ENCODE measurements at places on chromosomes 12 and 14. TPM values are rescaled to one million over a fixed set of nuclear protein-coding genes. Genes with fewer than 3 reads are reported as not detected.
A peak's percentile ranks its signal among the peaks of the same experiment; 100 is the strongest.

DNA sequence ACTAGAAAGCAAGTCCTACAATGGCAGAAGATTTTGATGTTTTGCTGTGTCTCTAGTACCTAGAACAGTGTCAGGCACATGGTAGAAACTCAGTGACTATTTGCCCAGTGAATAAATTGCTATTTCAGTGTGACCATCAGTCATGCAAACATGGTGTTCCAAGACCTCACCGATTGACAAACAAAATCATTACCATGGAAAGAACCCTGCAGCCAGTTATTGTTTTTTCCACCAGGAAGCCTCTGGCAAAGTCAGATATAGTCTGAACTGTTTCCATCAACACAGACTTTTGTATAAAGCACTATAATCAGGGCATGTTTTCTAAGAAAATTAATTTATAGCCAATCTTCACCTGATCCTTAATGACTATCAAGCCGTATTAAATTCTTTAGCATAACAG, 97.3 kb upstream of the RASSF8 start:
- no peaks in the 10 kb centered on the region for H3K36me3 ChIP-seq
- H3K4me3 ChIP-seq: no peak overlapping the region
- no peak for DNase-seq
- H3K27ac ChIP-seq: no peak overlapping the region
- H3K4me1 ChIP-seq: peaks cover 1% of the 10 kb centered on the region

GRCh38 chr14:20696764-20697163, 8.2 kb downstream of the ANG start:
- no peak for DNase-seq
- H3K27ac ChIP-seq: no peak overlapping the region
- H3K27me3 ChIP-seq: no peaks in the 10 kb centered on the region
- H3K4me3 ChIP-seq: no peak overlapping the region
- peaks cover 3% of the 10 kb centered on the region for H3K4me1 ChIP-seq

DNA sequence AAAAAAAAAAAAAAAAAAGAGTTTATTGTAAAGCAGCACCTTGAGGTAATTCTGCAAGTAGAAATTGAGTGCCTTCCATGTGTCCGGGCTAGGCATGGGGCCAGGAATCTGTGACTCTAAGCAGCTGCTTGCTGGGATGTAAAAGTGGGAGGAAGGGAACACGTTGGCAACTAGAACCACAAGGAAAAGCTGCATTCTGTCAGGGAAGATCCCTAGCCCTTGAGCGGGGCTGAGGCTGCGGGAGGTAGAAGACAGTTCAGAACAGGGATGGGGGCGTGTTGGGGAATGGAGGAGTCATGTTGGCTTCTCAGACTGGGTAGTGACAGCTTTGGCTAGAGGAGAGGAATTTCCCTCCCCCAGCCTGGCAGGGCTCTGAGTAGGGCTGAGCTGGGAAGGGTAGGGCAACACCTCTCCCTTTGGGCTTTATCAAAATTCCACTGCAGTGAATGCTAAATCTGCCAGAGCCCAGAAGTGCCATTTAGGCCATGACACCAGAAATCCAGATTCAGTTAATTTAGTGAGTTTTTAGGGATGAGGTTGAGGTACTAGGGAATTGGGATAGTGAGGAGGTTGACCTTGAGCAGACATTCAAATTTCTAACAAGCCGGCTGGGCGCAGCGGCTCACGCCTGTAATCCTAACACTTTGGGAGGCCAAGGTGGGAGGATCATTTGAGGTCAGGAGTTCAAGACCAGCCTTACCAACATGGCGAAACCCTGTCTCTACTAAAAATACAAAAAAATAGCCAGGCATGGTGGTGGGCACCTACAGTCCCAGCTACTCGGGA, 3.4 kb upstream of the TRAFD1 start:
- no peak overlapping the region for H3K4me3 ChIP-seq
- no peak for DNase-seq
- no peak overlapping the region for H3K27ac ChIP-seq
- peaks cover 20% of the 10 kb centered on the region for H3K4me1 ChIP-seq
- H3K36me3 ChIP-seq: no peaks in the 10 kb centered on the region

DNA sequence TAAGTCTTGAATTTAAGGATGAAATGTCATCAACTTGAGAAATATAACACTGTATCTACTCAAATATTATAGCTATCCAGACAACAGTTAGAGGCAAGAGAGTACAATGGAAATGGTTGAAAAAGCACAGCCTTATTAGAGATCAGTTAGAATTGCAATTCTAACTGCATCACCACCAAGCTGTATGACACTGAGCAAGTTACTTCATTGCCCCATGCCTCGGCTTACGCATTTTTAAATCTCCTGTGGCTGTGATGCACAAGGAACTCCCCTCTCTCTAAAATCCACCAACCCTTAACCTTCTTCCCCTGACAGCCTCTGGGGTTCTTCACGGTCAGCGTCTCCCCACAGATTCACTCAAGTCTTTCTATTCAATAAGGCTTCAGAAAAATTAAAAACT, 75.1 kb downstream of the MED13L start:
- peaks cover 9% of the 10 kb centered on the region for H3K4me1 ChIP-seq
- DNase-seq: no peak
- peaks cover 2% of the 10 kb centered on the region for H3K36me3 ChIP-seq
- H3K27ac ChIP-seq: peak overlapping the region; percentile 17
- H3K4me3 ChIP-seq: no peak overlapping the region

GRCh38 chr14:22071006-22071405, 397.4 kb upstream of the OR4E1 start:
- H3K4me1 ChIP-seq: peaks cover 10% of the 10 kb centered on the region
- H3K36me3 ChIP-seq: no peaks in the 10 kb centered on the region
- H3K27ac ChIP-seq: peak overlapping the region; percentile 25
- DNase-seq: no peak
- H3K27me3 ChIP-seq: peaks cover 25% of the 10 kb centered on the region

DNA sequence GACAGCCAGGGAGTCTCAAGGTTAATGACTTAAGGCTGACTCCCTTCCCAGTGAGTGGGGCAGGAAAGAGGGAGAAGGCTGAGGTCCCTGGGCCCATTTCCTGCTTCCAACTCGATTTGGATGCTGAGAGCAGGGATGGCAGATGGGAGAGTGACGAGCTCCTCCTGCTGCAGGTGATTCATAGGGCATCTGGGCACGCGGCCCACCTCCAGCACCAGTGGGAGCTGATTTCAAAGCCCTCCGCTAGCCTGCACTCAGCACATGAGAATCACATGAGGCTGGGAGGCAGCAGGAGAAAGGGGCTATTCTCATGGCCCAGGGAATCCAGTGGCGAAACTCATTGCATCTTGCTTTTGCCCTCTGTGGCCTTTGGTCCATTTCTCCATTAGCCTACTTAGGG, 90.8 kb downstream of the SSPN start:
- no peak for DNase-seq
- H3K4me1 ChIP-seq: peaks cover 5% of the 10 kb centered on the region
- H3K27me3 ChIP-seq: peaks cover 3% of the 10 kb centered on the region

- no peak overlapping the region for H3K27ac ChIP-seq
- no peak overlapping the region for H3K4me3 ChIP-seq
- DNase-seq: no peak
- peaks cover 3% of the 10 kb centered on the region for H3K36me3 ChIP-seq
- no peaks in the 10 kb centered on the region for H3K27me3 ChIP-seq
These were observed 19.8 kb downstream of the PPM1H start for GRCh38 chr12:62915204-62915529.

GRCh38 chr14:55272922-55273321, 1.7 kb downstream of the FBXO34 start:
- peaks cover 1% of the 10 kb centered on the region for H3K36me3 ChIP-seq
- peaks cover 51% of the 10 kb centered on the region for H3K4me1 ChIP-seq
- H3K4me3 ChIP-seq: peak overlapping the region; percentile 89
- peak overlapping the region; percentile 76 for H3K27ac ChIP-seq
- DNase-seq: no peak
- H3K27me3 ChIP-seq: no peaks in the 10 kb centered on the region

GRCh38 chr12:52660934-52661499, 9.0 kb upstream of the KRT2 start:
- H3K4me3 ChIP-seq: no peak overlapping the region
- no peaks in the 10 kb centered on the region for H3K4me1 ChIP-seq
- no peak overlapping the region for H3K27ac ChIP-seq

- peaks cover 28% of the 10 kb centered on the region for H3K27me3 ChIP-seq
- no peak overlapping the region for H3K4me3 ChIP-seq
- H3K4me1 ChIP-seq: no peaks in the 10 kb centered on the region
- no peak for DNase-seq
- no peaks in the 10 kb centered on the region for H3K36me3 ChIP-seq
These were observed 48.4 kb downstream of the GALNT9 start for GRCh38 chr12:132281038-132281437.

DNA sequence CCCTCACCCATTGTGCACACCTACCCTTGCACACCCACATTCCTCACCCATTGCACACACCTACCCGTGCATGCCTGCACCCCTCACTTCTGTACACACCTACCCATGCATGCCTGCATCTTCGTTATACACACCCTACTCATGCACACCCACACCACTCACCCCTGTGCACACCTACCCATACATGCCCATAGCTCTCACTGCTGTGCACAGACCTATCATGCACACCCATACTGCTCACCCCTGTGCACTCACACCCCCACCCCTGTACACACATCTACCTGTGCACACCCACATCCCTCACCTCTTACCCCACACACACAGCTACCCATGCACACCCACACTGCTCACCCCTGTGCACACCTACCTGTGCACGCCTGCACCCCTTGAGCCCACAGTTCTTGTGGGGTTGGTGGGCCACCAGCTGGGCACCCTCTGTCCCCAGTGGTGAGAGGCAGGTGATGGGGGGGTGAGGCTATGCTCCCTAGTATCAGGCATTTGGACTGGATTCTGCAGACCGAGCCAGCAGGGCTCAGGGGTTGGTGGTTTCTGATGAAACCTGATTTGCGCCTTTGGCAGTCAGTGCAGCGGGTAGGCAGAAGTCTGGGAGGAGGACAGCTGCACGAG, 15.6 kb downstream of the CEP170B start:
- no peaks in the 10 kb centered on the region for H3K27me3 ChIP-seq
- no peak overlapping the region for H3K4me3 ChIP-seq
- DNase-seq: no peak
- H3K27ac ChIP-seq: no peak overlapping the region

GRCh38 chr12:65949009-65949623, 124.8 kb downstream of the HMGA2 start:
- DNase-seq: no peak
- peaks cover 23% of the 10 kb centered on the region for H3K36me3 ChIP-seq
- no peaks in the 10 kb centered on the region for H3K27me3 ChIP-seq
- peaks cover 21% of the 10 kb centered on the region for H3K4me1 ChIP-seq
- H3K4me3 ChIP-seq: no peak overlapping the region

DNA sequence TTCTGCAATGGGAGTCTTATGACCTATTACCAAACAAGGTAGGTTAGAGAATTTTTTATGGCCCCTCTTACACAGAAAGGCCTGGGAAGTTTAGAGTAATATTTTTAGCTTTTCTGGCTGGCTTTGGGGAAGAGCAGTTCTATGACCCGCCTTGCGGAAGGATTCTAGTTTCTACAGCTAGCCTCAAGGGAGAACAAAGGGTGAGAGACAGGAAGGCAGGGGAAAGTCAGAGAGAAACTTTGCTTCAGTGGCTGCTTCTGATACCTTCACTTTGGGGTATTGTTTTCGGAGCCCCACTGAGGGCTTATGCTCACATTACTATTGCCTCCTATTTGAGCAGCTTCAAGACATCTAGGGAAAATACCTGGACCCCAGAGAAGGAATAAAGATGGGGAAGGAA, 80.7 kb upstream of the NUDT4 start:
- peaks cover 20% of the 10 kb centered on the region for H3K4me1 ChIP-seq
- H3K27ac ChIP-seq: no peak overlapping the region
- no peak overlapping the region for H3K4me3 ChIP-seq
- peaks cover 4% of the 10 kb centered on the region for H3K27me3 ChIP-seq
- no peak for DNase-seq
- no peaks in the 10 kb centered on the region for H3K36me3 ChIP-seq

DNA sequence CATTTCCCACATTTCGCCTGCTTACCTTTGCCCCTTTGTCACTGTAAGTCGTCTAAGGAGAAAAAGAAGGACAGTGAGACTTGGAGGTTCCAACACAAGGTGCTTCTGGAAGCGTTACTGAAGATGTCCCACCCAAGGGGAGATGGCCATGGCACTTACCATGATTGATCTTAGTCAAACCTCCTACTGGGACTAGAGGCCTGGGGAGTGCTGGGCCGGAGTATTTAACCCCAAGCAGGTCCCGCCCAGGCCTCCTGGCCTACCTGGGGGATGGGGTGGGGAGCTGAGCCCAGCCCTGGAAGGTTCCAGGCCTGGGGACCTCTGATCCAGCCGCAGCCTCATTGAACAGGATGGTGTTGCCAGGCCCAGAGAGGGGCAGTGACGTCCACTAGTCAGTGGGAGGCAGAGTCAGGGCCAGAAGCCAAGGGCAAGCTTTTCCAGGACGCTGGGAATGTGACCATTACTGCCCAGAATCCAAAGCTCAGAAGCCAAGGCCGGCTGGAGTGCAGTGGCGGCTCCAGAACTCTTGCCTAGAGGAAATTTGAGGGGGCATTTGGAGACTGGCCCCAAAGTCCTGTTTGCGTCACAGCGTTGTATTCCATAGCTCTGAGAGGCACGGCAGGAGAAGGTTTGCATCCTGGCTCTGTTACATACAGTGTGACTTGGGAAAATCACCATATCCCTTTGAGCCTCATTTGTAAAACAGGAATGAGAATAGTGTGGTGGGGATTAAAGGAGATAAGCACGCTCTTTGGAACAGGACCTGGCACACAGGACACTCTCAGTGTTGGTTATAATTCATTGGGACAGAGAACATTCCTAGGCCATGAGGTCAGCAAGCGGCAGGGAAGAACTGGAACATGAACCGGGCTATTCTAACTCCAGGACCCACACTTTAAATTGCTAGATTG, at the start of gene HPD:
Gene HPD, minus strand, starts transcription at position 198 of the 911 bp plus-strand sequence. Its CDS starts 36 bp downstream, at position 162.
- peaks cover 3% of the 10 kb centered on the region for H3K27me3 ChIP-seq
- no peak within 1 kb of the TSS for H3K4me3 ChIP-seq
- no peak for DNase-seq
- peak within 1 kb of the TSS; percentile 41 for H3K27ac ChIP-seq
- H3K36me3 ChIP-seq: no peaks in the 10 kb centered on the region

- H3K4me1 ChIP-seq: peaks cover 22% of the 10 kb centered on the region
- no peak for DNase-seq
- H3K27ac ChIP-seq: peak overlapping the region; percentile 86
- H3K27me3 ChIP-seq: peaks cover 84% of the 10 kb centered on the region
These were observed 10.7 kb downstream of the STAC3 start for GRCh38 chr12:57240066-57240921.

DNA sequence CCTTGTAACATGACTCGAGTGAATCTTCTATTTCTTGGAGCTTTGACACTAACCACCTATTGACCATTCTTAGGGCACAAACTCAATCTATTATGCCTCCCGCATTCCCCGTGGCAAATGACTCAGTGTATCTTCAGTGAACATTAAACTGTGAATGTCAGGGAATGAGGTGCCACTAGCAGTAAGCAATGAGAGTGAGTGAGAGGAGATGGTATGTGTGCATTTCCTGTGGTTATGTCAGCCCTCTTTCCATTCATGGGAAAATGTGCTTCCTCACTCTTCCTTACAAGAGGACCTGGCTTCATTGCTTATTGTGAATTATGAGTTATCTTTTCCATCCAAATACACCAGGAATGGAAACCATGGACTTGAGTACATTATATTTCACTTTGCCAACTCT, 229.2 kb downstream of the EMP1 start:
- no peak overlapping the region for H3K27ac ChIP-seq
- no peak for DNase-seq
- no peaks in the 10 kb centered on the region for H3K36me3 ChIP-seq
- peaks cover 47% of the 10 kb centered on the region for H3K27me3 ChIP-seq
- no peak overlapping the region for H3K4me3 ChIP-seq

The DDN gene
- total RNA-seq: 0.40 TPM

The VRTN gene
- total RNA-seq: 1.5 TPM

The HNF1A gene
- 15.1 TPM for total RNA-seq

The CLEC4E gene
- not detected for total RNA-seq

Measured in progenitor cell of endocrine pancreas (in vitro differentiated cells).